ENCODE measurements at places on chromosomes 12 and 14. TPM values are rescaled to one million over a fixed set of nuclear protein-coding genes. Genes with fewer than 3 reads are reported as not detected.

The RAD9B gene
- 0.46 TPM for total RNA-seq

The OTUB2 gene
- total RNA-seq = 1.8 TPM

The BBOF1 gene
- 6.0 TPM for total RNA-seq

The LRRC10 gene
- total RNA-seq = not detected

The BEST3 gene
- not detected for total RNA-seq

The HPD gene
- total RNA-seq = 1.4 TPM

The CINP gene
- total RNA-seq = 36.6 TPM

The CCDC198 gene
- not detected for total RNA-seq

The GLT8D2 gene
- total RNA-seq = 41.9 TPM
